ENCODE measurements at places on chromosomes 1 and 21.

DNA sequence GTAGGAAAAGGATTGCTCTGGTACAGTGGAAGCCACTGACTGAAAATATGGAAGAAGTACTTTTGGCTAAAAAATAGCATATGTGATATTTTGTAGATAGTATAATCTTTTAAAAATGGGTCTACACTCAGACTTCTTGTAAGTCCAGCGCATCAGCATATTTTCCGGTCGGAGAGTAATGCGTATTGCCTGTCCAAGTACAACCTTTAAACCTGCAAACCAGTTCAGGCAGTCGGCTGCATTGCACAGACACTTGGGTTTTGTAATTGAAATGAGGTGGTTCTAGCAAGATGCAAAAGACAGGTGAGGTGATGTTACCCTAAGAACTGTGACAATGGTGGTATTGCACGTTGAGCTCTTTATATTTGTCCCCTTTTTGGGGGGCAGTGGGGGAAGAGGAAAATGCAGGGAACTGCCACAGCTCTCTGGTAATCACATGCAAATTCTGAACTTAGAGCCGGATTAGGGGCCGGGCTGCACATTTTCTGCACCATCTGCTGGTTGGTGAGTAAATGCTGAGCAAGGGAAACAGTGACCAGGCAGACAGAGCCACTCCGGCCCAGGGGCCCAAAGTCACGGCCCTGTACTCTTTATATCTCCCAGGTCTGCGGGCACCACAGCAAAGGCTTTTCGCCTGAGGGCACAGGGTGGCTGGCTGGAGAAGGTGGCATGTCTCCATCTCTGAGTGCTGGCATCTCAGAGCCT lies 2.3 kb downstream of the GPR137B start:
- no peak for DNase-seq

- DNase-seq = no peak
Observed at GRCh38 chr1:192844360-192844759, 35.5 kb downstream of the RGS2 start.

DNA sequence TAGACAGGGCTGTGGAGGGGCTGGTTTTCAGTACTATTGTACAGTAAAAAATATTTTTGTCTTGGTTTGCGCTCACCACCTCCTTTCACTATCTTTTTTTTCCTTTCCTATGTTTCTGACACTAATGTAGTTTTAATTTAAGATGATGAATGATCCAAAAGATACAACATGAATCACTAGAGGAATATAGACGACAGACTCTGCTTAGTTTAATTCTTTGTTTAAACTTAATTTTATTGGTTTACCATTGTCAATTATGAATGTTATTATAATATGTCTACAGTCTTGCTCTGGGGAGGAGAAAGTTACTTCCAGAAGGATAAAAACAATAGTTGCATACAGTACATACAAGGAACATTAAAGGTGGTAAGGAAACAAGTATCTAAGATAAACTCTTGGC lies 682.4 kb upstream of the ADGRL4 start:
- no peak for DNase-seq

DNA sequence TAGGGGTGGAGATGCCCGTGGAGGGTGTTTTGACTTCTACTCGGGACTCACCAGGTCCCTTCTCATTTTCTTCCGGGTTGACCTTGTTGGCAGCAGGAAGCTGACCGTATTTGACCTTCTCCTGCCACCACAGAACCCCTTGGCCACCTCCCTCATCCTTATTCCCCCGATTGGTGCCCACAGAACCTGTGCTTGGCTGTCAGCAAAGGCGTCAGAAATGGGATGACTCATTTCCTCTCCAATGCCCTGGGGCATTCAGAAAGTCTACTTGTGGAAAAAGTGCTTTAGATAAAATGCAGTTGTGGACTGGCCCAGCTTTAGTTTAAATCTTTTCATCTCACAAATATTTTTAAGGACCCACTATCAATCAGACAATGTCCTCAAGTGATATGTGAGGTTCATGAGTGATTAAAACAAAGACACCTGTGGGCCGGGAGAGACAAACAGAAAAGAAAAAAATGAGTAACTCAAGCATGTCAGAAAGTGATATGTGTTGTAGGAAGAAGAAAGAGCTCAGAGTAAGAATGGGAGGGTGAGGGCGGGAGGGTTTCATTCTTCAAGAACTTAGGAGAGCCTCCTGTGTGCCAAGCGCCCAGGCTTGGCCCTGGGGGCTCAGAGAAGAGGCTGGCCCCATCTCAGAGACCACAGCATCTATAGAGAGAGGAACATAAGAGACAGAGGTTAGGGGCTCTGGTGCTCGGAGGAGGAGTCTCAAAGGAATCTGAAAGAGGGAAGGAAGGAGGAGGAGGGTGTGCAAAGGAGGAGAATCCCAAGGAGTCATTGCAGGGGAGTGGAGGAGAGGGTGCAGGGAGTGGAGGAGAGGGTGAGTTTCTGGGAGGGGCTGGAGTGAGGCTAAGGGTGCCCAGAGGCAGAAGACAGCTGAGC lies 221.6 kb upstream of the VAMP3 start:
- peak; percentile 80 for DNase-seq

DNA sequence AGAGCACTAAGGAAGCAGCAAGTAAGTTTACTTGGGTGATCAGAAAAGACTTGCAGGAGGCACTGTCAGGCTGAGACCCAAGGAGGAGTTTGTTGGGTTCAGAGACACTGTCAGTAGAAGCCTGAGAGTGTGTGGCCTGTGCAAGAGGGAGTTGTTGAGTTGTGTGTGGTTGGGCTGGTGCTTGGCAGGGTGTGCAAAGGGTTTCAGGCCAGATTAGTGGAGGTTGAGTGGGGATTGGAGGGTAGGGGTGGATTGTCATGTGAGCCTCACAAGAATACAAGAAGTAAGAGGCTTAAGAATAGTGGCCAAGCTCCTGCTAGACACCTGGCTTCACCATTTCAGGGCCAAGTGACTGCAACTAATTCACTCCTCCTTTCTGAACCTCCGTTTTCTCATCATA lies 8.9 kb upstream of the KIF21B start:
- no peak for DNase-seq

DNA sequence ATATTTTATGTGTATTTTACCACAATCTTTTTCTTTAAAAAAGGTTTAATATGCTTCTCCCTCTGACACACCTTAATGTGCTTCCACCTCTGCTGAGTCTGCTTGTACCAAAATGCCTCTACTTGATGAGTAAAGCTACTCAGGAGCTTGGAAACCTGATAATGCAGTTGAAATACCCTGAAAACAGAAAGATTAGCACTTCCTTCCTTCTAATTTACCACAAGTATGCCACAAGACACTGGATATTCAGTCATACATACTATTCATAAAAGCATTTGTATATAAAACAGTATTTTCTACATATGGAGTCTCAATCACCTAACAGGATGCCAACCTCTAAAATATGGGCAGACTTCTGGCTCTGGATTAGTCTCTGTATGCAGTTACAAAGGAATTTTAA lies 55.0 kb downstream of the SLC35D1 start:
- DNase-seq = no peak

DNA sequence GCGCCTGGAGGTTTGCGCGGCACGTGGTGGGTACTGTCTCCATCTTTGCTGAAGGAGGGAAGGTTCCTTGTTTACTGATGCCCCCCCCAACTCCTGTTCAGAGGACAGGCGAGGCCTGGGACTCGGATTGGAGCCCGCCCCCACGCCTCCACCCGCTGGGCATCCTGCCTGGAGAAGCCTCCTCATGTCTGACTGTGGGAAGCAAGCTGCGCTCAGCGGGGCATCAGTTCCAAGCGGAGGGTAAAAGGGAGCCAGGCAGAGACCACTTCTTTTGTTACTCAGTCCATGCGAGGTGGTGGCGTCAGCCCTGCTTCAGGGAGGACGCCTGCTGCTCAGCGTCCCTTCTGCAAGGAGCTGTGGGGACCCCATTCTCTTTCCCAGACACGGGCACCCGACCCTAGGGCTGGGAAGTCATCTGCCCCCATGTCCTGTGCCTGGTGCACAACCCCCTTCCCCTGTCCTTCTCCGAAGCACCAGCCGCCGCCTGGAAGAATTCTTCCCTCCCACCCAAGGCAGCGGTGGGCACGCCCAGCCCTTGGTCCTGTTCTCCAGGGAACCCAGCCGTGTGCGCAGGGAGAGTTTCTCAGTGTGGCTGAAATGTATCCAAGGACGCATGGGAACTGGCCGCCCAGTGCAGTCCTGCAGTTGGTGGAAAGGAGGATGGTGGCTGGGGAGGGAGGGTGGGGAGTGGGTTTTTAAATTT lies 414.0 kb downstream of the CAMTA1 start:
- DNase-seq = no peak
